Fibroblast of skin of right quadriceps (primary cell): ENCODE measurements at places on chromosomes 16 and 17.
A peak's percentile ranks its signal among the peaks of the same experiment; 100 is the strongest.

DNA sequence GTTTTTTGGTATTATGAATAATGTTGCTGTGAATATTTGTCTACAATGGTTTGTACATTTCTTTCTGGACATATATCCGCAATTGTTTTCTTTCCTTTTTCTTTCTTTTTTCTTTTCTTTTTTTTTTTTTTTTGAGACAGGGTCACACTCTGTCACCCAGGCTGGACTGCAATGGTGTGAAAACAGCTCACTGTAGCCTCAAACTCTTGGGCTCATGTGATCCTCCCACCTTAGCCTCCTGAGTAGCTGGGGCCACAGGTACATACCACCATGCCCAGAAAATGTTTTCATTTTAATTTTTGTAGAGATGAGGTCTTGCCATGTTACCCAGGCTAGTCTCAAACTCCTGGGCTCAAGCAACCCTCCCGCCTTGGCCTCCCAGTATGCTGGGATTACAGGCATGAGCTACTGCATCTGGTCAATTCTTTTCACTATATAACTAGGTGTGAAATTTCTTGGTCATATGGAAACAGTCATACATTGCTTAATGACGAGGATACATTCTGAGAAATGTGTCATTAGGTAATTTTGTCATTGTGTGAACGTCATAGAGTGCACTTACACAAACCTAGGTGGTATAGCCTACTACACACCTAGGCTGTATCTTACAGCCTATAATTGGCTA lies 15.2 kb downstream of the IL21R start:
- DNase-seq, result no peak

DNA sequence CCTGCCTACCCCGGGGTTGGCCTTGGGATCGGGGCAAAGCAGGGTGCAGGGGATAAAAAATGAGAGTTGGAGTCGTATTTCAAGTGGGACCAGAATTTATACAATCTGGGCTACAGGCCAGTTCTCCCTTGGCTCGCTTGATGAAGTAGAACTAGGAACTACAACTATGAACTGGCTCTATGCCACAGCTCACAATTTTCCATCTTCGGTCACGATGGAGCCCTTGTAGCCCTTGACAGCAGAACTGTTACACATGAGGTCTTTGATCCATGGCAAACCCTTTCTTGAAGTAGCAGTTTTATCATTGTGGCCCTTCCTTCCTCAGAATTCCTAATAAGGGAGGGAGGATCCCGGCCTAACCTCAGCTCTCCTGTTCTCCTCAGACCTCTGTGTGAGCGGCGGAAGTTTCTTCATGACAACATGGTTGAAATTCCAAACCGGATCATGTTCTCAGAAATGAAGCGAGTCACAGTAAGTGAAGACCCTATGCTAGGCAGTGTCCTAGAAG lies 17.1 kb downstream of the LIG3 start:
- DNase-seq, result peak; percentile 85

DNA sequence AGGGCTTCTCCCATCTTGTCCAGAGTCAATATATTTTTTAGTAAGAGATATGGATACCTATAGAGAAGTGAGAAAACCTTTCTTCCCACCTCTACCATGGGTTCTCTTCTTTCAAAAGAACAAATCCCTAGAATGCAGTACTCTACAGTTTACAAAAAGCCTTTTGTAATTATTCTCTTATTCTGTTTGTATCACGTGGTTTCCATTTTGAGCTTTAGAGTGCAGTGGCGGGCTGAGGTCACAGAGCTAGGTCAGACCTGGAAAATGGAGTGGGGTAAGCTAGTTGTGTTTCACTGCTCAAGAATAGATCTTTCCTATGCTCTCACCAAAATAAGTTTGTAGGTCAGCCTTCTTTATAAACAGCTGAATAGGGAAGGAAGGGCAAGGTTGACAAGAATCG lies 85.3 kb upstream of the MAF start:
- DNase-seq, result no peak

DNA sequence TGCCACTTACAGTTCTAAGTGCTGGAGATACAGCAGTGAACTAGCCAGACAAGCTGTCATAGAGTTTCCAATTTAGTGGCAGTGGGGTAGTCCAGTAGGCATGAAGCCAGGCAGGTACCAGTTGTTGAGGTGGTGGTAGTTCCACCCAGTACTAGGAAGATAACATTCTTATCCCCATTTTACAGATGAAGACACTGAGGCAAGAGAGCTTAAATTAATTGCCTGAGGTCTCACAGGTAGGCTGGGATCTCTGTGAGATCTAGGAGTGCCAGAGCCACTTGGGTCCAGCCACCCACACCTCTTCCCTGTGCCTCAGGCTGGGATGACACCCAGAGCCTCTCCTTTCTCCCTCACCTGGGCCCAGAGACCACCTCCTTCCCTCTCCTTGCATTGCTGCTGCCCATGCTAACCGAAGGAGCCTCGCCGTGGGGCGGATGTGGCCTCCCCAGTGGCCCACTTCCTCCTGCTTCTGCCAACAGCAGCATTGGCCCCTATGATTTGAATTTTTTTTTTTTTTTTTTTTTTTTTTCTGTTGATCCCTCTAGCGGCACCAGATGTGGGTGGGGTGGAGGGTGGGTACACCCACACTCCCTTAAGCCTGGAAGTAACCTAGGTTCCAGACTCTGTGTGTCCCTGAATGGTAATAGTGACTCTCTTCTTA lies 114.0 kb downstream of the PRKCB start:
- no peak for DNase-seq

GRCh38 chr17:9098242-9098825 lies 77.0 kb downstream of the NTN1 start:
- no peak for DNase-seq

DNA sequence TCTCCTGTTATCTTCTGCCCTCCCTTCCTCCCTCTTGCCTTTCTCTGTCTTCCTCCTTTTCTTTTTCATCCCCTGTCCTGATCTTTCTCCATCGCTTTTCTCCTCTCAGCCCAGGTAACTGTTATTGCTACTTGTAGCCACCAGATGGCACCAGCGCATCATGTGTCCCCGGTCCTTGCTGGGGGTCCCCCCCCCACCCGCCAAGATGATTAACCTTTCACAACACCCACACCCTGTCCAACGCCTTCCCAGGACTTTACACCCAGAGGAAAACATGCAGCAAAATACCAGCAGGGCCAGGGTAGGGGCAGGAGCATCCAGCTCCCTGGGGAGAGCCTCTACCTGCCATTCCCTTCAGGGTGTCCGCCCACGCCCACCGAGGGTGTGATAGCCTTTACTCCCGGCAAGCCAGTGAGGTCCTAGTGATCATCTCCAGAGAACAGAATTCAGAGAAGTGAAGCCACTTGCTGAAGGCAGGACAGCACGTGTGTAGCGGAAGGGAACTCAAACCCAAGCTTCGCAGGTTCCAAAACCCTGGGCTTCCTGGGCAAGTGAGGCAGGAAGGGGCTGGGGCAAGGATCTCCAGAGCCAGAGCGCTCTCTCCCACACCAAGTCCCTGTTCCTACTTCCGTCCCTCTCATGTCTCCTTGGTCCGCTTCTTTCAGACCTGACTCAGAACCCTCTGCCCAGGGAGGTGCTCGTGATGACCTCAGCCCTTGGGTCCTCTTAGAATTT lies 13.4 kb upstream of the TAC4 start:
- peak; percentile 40 for DNase-seq

DNA sequence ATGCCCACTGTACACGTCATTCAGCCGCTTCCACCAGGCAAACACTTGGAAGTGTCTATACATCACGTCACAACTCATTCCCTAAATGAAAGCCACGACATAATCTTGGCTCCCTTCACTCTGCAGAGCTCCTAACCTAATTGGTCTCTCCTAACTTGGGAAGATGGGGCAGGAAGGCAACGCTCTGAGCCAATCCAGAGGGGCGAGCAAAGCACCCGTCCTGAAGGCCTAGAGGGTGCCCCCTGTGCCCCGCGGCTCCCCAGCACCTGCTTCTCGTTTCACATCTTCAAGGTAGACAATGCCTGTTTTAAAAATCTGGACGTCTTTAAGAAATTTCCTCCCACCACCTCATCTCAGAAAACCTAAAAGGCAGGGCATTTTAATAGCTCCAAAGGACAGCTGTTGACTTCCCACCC lies 1.0 kb downstream of the CSNK2A2 start:
- DNase-seq, result peak; percentile 12
